Hindlimb muscle (tissue), 1 donor: ENCODE measurements at places on chromosomes 13 and 19.

DNA sequence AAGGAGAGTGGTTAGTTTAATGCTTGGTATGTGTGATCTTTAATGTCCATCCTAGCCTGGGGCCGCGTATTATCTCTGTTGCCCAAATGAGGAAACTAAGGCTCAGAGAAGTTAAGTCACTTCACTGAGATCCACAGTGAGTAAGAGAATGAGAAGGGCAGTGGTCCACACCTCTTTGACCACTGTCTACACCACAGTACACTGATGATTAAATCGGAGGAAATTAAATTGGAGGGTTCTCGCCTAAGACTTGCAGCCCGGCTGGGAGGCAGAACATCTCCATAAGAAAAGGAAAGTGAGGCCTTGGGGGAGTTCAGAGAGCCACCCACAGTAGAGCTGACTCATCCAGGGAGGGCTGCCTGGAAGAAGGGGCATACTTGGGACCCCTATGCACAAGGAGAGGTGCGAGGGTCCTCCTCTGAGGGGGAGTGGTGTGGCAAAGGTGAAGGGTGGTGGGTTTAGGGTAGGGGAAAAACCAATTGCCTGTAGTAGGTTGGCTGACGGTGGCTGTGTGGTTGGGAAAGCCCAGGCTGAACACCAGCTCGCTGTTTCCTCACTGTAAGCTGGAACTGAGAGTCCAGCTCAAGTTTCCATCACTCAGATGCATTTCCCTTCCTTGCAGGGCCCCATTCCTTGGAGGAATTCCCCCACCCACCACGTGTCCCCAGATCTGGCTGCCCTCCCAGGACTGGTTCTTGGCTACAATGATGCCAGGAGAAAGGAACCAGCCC, 15.0 kb upstream of the DHRS12 start:
- DNase-seq: no peak

- no peak for DNase-seq
These were observed 24.9 kb downstream of the SMIM24 start for GRCh38 chr19:3455393-3455955.

DNA sequence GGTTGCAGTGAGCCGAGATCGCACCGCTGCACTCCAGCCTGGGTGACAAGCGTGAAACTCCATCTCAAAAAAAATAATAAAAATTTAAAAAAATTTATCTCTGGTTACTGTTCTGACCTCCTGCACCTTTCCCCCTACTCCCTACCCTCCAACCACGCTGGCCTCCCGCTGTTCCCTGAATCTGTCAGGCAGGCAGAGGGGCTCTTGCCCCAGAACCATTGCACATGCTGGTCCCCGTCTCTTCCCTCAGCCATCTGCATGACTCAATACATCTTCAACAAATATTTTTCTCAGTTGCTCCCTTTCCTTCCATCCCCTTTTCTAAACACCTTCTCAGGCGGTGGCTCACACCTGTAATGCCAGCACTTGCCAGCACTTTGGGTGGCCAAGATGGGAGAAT, 1.1 kb upstream of the FAM187B start:
- DNase-seq: no peak

DNA sequence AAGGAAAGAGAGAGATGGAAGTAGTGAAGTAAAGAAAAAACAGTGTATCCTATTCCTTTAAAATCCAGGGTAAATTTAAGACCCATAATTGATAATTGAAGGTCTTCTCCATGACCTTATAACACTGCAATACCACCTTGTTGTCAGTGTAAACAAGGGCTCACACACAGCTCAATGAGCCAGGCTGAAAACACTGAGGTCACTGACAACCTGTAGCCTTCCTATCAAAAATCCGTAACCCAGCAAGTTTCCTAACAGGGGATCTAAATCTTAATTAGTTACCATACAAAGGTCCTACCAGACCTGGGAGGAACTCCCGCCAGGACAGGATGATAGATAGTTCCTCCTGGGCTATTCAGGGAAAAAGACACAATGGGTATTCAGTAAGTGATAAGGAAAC, 1677.1 kb downstream of the OLFM4 start:
- DNase-seq: no peak
